K562 (cell line): ENCODE measurements at places on chromosomes 3 and 15. TPM values are rescaled to one million over a fixed set of nuclear protein-coding genes. Genes with fewer than 3 reads are reported as not detected.

GRCh38 chr3:78855190-78855589, 912.6 kb downstream of the ROBO1 start:
- no peak for DNase-seq

DNA sequence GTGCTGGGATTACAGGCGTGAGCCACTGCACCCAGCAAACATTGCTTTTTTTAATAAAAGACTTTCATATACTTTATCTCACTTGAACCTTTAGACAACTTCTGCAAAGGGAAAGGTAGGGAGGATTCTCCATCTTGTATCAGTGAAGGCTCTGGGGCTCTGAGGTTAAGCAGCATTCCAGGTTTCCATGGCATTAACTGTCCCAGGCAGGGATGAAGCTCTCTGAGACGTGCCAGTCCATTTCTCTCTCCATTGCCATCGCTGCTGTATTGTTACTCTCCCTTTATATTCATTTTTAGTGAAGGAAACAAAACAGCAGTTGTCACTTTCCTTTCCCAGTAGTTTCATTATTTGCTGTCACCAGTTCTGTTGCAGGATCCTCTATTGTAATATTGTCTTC, 342.4 kb downstream of the LPP start:
- DNase-seq: no peak

- DNase-seq: no peak
Measured at GRCh38 chr15:85690561-85691231, 104.0 kb downstream of the KLHL25 start.

GRCh38 chr3:31440878-31441277, 91.8 kb upstream of the STT3B start:
- DNase-seq: no peak

- DNase-seq: peak; percentile 77
Measured at GRCh38 chr15:40430271-40430805, 10.4 kb upstream of the BAHD1 start.

- DNase-seq: peak; percentile 52
Measured at GRCh38 chr3:43773273-43774094, 82.7 kb downstream of the ABHD5 start.

GRCh38 chr3:4774531-4774930, 204.7 kb upstream of the BHLHE40 start:
- DNase-seq: no peak

DNA sequence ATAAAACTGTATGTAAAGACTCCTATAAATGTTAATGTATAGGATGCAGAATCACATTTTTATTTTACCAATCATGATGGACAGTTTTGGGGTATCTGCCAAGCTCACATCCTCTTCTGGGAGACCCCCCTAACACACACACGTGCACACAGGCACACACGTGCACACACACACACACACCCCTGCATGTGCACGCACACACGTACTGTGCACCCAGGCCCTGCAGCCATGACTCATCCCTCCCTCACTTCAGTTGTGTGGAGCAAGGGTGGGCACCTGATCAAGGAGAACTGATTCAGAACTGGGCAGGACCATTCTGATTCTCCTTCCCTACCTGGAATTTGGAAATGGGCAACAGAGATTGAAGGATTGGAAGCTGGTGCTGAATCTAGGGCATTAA, 16.0 kb upstream of the MINDY4B start:
- DNase-seq: no peak

- DNase-seq: no peak
Measured at GRCh38 chr15:27725731-27726130, 373.4 kb downstream of the OCA2 start.

DNA sequence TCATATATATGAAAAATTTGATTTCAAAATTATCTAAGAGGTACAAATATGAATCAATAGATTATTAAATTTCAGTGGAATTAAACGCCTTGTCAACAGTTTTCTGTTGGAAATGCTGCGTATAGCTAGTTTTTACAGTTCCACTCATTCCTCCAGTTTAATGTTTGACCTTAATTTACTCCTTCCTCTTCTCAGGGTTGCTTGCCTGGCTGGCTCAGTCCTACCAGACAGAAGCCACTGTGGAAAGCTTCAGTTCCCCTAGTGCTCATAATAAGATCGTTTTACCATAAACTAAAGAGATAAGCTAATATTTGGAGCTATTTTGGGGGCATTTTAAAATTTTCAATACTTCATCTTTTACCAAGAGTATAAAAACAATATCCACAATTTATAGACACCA, 22.8 kb downstream of the EMC7 start:
- no peak for DNase-seq

DNA sequence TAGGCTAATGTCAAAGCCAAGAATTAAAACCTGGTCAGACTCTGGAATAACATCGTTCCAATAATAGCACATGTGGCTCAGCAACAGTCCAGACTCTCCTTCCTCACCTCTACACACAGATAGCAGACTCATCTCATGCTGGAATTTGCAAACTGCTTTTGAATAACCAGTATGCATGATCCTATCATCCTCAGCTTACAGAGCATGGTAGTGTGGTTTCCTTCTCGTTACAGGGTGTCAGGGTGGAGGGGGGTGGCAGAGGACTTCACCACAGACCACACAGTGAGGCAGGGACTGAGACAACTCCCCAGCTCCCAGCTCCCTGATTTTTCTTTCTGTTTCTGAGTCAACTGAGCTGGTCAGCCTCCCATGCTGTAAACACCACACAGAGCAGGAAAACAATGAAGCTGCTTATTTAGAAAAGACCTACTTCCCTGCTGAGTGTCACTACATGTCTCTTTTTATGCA, 101.6 kb downstream of the RPL22L1 start:
- DNase-seq: no peak

- DNase-seq: no peak
Measured at GRCh38 chr3:23701716-23702597, 103.8 kb upstream of the UBE2E1 start.

DNA sequence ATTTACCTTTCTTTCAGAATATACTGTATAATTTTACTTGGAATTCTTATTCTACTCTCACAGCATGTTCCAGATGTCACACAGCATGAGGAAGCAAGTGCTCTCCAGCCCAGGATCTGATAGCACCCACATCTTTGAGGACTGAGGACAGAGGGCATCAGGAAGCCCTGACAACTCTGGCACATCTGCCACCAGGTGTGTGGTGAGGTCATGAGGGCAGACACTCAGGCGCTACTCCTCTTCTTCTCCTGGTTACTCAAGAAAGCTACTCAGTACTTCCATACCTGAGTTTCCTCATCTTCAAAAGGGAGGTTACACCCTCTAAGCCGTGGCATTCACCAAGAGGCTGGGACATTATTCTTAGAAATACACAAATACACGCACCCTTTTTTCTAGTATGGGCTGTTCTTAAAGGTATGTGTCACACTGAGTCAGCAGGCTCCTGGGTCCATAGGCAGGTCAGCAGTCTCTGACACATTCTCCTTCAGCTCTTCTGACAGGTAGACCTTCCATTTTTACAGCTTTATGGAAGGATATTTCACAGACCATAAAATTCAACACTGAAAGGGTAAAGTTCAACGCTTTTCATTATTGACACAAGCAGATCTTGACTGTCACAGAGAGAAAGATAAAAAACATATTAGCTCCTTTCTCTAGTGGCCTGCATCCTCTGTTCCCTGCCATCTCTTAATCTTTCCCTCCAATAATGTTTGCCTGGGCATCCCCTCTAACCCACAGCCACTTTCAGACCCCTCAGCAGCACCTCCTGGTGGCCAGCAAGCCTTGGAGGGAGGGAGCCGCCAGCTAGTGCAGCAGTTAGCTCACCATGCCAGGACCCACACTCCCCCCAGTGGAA, 103.2 kb upstream of the TJP1 start:
- peak; percentile 73 for DNase-seq

DNA sequence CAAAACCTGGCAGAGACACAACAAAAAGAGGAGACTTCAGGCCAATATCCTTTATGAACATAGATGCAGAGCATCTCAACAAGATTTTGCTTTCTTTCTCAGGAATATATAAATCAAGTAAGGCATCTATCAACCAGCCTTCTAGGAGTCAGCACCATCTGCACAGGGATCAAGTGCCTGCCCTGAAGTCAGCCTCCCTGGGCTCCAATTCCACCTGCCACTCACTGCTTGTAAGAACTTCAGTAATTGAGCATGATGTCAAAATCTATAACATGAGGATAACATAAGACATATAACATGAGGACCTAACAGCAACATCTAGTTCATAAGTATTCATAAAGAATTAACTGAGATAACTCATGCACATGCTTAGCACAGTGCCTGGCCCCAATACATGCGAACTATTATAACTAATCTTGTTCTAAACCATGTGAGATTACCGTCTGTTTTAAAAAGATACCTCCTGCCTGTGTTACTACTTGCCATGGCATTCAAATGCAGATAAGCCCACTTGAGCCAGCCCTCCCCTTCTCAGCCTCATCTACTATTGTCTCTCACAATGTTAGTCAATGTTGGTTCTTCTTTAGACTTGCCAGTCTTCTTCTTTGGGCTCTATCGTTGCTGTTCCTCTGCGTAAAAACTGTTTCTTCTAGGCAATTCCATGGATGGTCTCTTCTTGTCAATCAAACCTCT, 91.6 kb downstream of the PLD1 start:
- no peak for DNase-seq

DNA sequence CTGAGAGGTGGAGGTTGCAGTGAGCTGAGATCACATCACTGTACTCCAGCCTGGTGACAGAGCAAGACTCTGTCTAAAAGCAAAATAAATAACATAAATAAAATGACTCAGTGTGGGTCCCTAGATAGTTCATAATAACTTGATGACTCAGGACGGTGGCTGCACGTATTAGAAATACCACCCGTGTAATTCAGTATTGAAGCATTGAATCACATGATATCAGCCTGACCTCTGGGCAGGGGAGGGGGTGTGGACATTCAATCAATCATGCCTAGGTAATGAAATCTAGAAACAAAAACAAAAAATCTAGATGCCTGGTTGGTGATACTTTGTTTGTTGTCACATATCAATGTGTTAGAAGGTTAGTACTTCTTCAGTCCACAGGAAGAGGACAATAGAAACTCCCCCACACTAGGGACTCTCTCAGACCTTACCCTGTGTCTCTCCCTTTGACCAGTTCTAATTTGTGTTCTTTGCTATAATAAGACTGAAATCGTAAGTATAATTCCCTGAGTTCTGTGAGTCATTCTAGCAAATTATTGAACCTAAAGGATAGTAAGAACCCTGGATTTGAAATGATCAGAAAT, 177.3 kb downstream of the GAP43 start:
- DNase-seq: no peak

The BCL2A1 gene
- total RNA-seq: 0.54 TPM in 1 of 2 replicates, not detected in the other
